ENCODE measurements at places on chromosomes 2 and 18. TPM values are rescaled to one million over a fixed set of nuclear protein-coding genes. Genes with fewer than 3 reads are reported as not detected.

ATAD2B gene
- 33.2 TPM for total RNA-seq

- no peak for DNase-seq
- no peak overlapping the region for H3K27ac ChIP-seq
- H3K27me3 ChIP-seq = no peaks in the 10 kb centered on the region
- H3K4me3 ChIP-seq = no peak overlapping the region
Observed at GRCh38 chr18:38046651-38047050, 481.1 kb upstream of the CELF4 start.

GRCh38 chr18:7452331-7452730, 114.8 kb upstream of the PTPRM start:
- H3K4me1 ChIP-seq = no peaks in the 10 kb centered on the region
- H3K27ac ChIP-seq = no peak overlapping the region
- H3K4me3 ChIP-seq = no peak overlapping the region
- DNase-seq = no peak

ALPG gene
- not detected for total RNA-seq

- no peak overlapping the region for H3K27ac ChIP-seq
- no peak for DNase-seq
- no peaks in the 10 kb centered on the region for H3K36me3 ChIP-seq
- no peak overlapping the region for H3K4me3 ChIP-seq
Observed at GRCh38 chr2:26982102-26982742, 11.8 kb downstream of the MAPRE3 start.

SLC9A2 gene
- total RNA-seq = not detected

DNA sequence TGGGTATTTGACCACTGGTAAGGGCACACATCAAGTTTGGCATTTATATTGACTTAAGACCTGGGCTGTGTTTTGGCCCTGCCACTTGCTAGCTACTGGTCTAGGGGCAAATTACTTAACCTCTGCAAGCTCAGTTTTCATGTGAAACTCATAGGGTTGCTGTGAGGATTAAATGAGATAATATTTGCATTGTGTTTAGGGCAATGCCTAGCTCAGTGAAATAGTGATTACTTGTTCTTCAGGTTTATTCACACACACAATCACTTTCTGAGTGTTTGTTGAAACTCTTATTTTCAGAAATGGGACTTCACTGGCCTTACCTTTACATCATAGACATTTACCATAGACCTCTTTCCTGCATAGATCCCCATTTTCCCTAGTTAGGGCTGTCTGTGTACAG, 12.3 kb downstream of the CERS6 start:
- no peak overlapping the region for H3K4me3 ChIP-seq
- peaks cover 51% of the 10 kb centered on the region for H3K4me1 ChIP-seq

GRCh38 chr2:209942936-209943605, 59.4 kb upstream of the RPE start:
- peaks cover 11% of the 10 kb centered on the region for H3K27me3 ChIP-seq
- H3K27ac ChIP-seq = no peak overlapping the region
- no peak for DNase-seq
- H3K36me3 ChIP-seq = no peaks in the 10 kb centered on the region
- no peak overlapping the region for H3K4me3 ChIP-seq
- no peaks in the 10 kb centered on the region for H3K4me1 ChIP-seq

DNA sequence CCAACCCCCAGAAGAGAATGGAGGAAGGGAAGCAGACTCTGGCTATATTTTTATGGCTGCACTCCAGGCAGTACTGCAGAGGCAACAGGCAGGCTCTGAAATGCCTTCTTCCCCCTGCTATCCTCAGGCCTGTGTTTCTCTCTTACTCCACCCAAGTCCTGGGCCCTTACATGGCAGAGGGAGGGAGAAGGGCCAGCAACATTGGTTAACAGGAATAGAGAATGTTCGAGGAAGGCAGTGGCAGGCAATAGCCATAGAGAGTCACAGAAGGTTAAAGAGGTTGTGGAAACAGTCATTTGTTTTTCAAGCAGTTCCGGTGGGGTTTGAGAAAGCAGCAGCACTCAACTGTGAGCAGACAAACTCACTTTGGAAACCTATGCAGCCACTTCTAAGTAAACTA, 15.1 kb upstream of the DARS1 start:
- peaks cover 29% of the 10 kb centered on the region for H3K4me1 ChIP-seq
- no peak overlapping the region for H3K4me3 ChIP-seq
- peaks cover 37% of the 10 kb centered on the region for H3K36me3 ChIP-seq
